AG09319 (cell line): ENCODE measurements at places on chromosomes 6 and 20.

DNA sequence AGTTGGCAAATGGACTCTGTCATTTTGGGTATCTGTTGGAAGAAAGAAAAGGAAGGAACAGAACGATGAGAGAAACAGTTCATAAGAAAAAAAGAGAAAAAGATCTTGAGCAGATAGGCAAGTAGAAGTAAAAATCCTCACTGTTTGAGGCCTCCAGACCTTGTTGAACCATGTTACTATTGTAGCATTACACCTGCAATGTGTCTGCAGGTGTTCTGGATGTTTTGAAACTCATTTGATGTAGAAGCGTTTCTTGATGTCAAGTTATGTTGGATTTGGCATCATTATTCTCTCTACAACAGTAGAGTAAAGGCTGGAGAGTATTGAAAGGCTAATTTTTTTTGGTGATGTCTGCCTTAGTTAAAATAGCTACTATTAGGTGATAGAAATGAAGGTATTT lies 108.7 kb downstream of the CARMIL1 start:
- no peak for DNase-seq

- no peak for DNase-seq
These were observed at the start of gene GLP1R for GRCh38 chr6:39048481-39049399. GLP1R (plus strand) TSS chr6:39048781; CDS start chr6:39048841, 60 bp downstream.

DNA sequence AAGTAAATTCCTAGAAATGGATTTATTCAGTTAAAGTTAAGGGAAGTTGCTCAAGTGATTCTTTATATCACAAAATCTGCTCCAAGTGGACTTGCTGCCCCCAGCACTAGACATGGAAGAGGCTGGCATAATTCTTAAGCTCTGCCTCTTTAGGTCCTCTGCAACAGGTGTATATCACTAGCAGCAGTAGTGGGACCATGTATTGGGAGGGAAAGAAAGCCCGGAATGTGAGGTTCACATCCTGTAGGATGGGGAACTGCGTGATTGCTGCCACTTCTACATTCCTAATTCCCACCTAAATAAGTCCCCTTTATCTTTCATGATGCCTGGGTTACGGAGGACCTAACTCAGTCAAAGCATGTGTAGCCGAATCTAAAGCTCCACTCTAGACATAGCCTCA lies 13.2 kb downstream of the SPATS1 start:
- no peak for DNase-seq

- DNase-seq = no peak
These were observed 599.1 kb downstream of the QKI start for GRCh38 chr6:164013480-164014208.

DNA sequence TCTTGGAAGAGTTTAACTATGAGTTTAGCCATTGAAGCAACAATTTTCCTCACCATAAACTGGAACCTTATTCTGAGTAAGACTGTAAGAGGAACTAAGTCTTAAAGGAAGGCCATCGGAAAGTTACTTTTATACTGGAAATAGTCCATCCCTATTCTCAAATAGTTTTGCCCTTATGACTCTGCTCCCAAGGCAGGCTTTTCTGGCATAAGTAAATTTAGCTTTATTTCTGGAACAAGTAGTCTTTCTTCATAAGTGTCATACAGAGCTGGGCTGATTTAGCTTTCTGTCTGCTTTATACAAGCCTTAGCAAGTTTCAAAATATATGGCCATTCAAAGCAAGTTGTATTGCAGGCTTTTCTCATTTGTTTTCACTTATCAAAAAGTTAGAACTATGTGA lies 328.1 kb downstream of the HACE1 start:
- no peak for DNase-seq

GRCh38 chr6:69135927-69136326 lies 500.8 kb downstream of the ADGRB3 start:
- no peak for DNase-seq

- no peak for DNase-seq
These were observed at the start of gene TSPO2 for GRCh38 chr6:41042226-41043055. TSPO2 (plus strand) TSS chr6:41042467; CDS start chr6:41042986, 519 bp downstream.

DNA sequence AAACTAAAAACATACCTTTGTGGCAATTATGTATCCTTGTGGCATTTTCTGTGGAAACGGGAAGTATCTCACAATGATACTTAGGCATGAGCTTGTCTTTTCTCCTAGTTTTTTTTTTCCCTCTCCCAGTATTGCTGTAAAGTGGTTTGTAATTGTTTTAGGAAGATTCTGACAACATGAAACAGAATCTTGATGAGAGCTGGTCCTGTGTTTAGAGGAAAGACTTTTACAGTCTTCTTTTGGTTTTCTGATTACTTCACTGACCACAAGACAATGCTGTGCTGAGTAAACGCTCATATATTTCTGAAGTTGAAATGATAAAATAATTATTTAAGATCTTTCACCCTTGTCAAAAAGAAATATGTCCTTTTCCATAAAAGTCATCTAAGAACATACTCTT lies 201.2 kb downstream of the FOXC1 start:
- no peak for DNase-seq

DNA sequence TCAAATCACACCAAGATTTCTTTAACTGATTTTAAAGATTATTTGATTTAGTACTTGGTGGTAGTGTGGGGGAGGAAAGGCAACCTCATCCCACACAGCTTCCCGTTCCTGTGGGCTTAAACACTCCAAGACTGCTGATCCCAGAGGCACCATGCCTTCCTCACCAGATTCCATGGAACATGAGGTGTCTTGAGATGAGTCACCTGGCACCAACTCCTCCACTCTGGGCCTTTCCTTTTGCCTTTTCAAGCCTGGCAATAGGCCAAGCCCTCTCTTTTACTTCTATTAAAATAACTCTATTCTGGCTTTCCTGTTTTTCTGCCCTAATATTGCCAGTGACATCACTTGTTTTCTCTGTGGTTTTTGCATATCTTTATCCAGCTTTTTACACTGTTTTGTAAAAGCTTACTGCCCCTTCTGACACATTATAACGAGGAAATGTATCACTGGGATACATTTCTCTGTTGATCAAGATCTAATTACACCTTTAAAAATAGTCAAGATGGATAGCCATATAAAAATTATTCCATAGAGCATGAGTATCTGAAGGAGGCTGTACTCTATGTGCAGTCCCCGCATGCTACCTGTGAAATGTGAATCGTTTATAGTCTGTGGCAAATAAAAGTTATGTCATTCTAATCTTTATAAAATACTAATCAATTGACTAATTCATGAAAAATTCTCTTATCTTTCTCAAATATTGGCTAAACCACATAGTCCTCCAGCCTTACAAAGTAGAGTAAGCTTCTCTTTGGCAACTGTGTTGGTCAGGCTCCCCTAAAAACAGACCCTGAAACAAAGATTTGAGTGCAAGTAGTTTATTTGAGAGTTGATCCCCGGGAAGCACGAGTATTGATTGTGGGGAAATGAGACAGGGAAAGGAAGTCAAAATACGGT lies 257.8 kb upstream of the KCNQ5 start:
- DNase-seq = peak; percentile 56

- no peak for DNase-seq
These were observed at the start of gene MOG for GRCh38 chr6:29656798-29657197. MOG (plus strand) TSS chr6:29657092; CDS start chr6:29657210, 118 bp downstream.

DNA sequence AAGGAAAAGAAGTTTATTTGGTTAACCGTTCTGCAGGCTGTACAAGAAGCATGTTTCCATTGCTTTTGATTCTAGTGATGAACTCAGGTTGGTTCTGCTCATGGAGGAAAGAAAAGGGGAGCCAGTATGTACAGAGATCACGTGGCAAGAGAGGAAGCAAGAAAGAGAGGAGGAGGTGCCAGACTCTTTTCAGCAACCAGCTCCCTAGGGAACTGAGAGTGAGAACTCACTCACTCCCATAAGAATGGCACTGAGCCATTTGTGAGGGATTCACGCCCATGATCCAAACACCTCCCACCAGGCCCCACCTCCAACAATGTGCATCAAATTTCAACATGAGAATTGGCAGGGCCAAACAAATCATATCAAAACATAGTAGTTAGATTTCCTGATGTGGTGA lies 649.1 kb downstream of the EPM2A start:
- DNase-seq = no peak
